ENCODE measurements at places on chromosomes 2 and 18. TPM values are rescaled to one million over a fixed set of nuclear protein-coding genes. Genes with fewer than 3 reads are reported as not detected.

The ST6GAL2 gene
- not detected for total RNA-seq

The SULT1C2 gene
- total RNA-seq: 0.71 TPM

The ZNF521 gene
- total RNA-seq: 87.6 TPM

The NGEF gene
- total RNA-seq: 0.31 TPM

The SERPINB13 gene
- total RNA-seq: not detected

The KCNS3 gene
- total RNA-seq: not detected

The SDC1 gene
- 45.5 TPM for total RNA-seq

The ATAD2B gene
- 6.0 TPM for total RNA-seq

The ZAP70 gene
- total RNA-seq: not detected

The SIGLEC15 gene
- not detected for total RNA-seq

The DBI gene
- 73.3 TPM for total RNA-seq

The MRPS5 gene
- total RNA-seq: 76.7 TPM

The TNS1 gene
- total RNA-seq: not detected

The SLC5A6 gene
- total RNA-seq: 60.0 TPM

The GALNT13 gene
- 22.8 TPM for total RNA-seq

The FBXO15 gene
- not detected for total RNA-seq

The C2orf15 gene
- not detected for total RNA-seq

The LYPD1 gene
- not detected for total RNA-seq

The CNTNAP5 gene
- total RNA-seq: not detected

The EML6 gene
- total RNA-seq: 0.20 TPM

The COLEC12 gene
- 2.4 TPM for total RNA-seq

Measured in G401 (cell line).